ENCODE measurements at places on chromosomes 2 and 18. TPM values are rescaled to one million over a fixed set of nuclear protein-coding genes. Genes with fewer than 3 reads are reported as not detected.
A peak's percentile ranks its signal among the peaks of the same experiment; 100 is the strongest.

The CROCC2 gene
- polyA plus RNA-seq, result not detected

GRCh38 chr18:53490019-53490418 is 734.5 kb downstream of the MBD2 start:
- DNase-seq, result no peak

DNA sequence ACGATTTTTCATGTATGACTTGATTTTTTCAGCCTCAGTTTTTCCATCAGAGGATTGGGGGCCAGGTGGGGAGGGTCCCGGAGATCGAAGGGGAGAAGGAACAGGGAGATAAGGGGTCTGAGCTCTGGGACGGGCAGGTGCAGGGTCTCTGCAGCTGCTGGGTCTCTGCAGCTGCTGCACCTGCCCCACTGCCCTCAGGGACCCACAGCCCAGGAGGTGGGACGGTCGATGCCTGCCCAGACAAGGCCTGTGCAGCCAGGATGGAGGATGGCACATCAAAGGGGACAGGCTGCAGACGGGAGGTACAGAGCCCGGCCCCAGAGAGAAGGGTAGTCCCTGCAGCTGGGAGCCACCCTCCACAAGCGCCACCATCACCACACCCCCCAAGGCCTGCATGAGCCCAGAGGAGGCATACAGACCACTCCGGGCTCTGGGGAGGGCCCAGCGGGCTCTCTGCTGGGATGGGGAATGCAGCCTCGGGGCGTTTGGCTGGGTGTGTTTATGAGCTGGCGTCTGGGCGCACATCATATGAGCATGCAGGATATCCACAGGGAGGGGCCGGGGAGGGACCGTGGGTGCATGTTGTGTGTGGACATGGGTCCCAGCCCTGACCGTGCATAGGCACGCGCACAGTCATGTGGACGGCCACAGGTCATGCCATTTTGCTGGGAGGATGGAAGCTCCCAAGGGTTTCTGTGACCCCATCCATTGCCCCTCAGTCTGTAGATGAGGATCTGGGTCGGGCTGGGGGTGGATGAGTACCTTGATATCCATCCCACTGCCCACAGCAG is 34.9 kb upstream of the GPC1 start:
- no peak for DNase-seq

- DNase-seq, result no peak
These were observed 63.4 kb downstream of the FAM168B start for GRCh38 chr2:131029812-131030211.

DNA sequence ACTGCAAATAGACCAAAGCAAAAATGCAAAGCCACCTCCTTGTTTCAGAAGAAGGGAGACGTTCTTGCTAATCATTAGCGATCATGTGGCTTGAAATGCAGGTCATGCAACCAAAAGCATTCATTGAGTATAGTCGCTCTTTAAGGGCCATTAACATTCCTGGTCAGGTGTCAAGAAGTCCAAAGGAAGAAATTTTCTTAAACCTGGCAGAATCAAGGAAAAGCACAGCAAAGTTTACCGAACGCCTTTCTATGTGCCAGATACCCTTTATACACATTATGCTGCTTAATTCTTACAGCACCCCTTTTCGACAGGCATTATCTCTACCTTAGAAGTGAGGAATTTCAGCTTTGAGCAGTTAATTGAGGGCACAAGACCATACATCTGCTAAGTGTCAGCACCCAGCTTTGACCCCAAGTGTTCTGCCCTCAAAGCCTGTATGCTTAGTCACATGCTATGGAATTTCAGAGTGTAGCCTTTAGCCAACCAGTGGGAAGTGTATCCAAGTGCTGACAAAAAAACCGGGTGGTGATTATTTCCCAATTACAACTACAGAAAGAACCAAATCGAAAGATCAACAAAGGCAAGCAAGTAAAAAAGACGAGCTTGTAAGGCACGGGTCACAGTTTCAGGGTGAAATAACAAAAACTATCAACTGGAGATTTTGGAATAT is 70.8 kb downstream of the EPHA4 start:
- DNase-seq, result peak; percentile 69
